ENCODE measurements at places on chromosomes 11 and 22. TPM values are rescaled to one million over a fixed set of nuclear protein-coding genes. Genes with fewer than 3 reads are reported as not detected.

DNA sequence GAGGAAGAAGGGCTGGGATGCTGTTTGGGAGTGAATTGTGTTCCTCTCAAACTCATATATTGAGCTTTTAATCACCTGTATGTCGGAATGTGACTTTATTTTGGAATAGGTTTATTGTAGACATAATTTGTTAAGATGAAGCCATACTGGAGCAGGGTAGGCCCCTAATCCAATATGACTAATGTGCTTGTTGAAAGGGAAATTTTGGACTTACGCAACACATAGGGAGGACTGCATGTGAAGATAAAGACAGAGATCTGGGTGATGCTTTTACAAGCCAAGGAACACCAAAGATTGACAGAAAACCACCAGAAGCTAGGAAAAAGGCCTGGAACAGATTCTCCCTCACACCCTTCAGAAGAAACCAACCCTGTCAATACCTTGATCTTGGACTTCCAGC is 43.2 kb upstream of the OVCH2 start:
- no peak for DNase-seq

DNA sequence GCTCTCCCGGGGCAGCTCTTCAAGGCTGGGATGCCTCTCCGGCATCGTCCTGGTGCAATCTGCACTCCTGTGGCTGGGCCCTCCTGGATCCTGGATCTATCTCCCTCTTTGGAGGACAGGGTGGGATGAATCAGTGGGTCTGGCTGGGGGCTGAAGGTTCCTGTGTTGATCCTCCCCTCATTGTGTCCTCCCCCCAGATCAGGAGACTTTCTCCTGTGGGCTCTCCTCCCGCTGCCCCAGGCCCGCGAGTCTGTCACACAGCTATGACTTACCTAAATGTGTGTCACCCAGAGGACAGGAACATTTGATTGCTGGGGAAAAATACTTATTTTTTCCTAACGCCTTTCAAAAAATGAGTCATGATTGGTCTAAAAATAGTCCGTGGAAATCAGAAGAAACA is 106.8 kb upstream of the NECTIN1 start:
- DNase-seq, result no peak

- no peak for DNase-seq
Observed at GRCh38 chr22:38796262-38796957, 2.5 kb upstream of the DNAL4 start.

GRCh38 chr11:66892911-66893310 is 36.0 kb downstream of the LRFN4 start:
- DNase-seq, result no peak

- DNase-seq, result no peak
Observed at GRCh38 chr22:39396797-39397195, 2.8 kb upstream of the TAB1 start.

- DNase-seq, result no peak
Observed at GRCh38 chr11:129612447-129612961, 203.1 kb upstream of the TMEM45B start.

GRCh38 chr22:40703736-40704135 is 24.5 kb downstream of the MCHR1 start:
- DNase-seq, result no peak

MMP13 gene
- polyA plus RNA-seq, result 0.07 TPM
